ENCODE measurements at places on chromosomes 2 and 18.

GRCh38 chr2:19542796-19543662 lies 184.6 kb upstream of the OSR1 start:
- no peak for DNase-seq

- no peak for DNase-seq
Observed at GRCh38 chr2:134705861-134706586, 12.8 kb downstream of the TMEM163 start.

- no peak for DNase-seq
Observed at GRCh38 chr2:166117491-166117890, 10.3 kb downstream of the SCN1A start.

DNA sequence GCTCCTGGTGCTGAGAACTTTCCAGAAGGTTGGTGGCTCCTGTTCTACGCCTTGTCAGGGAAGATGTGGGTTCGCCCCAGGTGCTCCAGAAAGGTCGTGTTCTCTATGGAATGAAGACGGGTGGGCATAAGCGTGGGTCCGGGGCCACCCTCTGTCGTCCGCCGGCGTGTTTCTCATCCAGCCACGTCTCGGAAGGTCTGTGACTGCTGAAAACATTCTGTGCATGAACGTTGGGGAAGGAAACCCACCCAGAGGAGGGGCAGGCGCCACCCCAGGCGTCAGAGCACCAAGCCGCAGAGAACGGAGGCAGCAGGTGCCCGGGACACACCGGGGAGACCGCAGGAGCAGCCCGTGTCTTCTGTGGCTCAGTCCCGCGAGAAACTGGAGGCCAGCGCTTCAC lies 118.2 kb downstream of the RTP5 start:
- DNase-seq: no peak

- DNase-seq: no peak
Observed at GRCh38 chr2:217431577-217432269, 571.1 kb downstream of the TNS1 start.

All from naive B cell (primary cell).